ENCODE measurements at places on chromosomes 6 and 20.

GRCh38 chr20:16758454-16759180, 10.5 kb downstream of the OTOR start:
- DNase-seq = no peak

DNA sequence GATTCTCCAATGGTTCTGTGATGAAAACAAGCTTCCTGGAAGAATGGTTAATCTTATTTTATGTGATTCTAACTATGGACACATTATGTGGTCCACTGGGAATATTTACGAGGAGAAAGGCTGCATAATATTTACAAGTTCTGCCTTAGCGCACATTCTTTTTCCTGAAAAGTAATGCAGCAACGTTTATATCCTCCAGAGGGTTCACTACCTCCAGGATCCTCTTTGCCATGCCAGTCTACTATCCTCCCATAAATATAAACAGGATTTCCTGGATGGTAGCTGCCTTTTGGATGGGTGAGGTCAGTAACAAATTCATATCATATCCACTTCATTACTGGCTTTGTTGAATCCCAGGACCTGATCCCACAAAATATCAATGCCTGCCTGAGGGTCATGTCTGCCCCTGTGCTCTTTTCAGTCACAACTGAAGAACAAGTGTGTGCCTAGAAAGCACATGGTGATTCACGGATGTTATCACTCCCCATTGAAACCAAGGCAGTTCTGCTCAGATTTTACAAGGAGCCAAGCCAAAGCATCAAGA, 30.4 kb downstream of the ADGRF5 start:
- DNase-seq = no peak

DNA sequence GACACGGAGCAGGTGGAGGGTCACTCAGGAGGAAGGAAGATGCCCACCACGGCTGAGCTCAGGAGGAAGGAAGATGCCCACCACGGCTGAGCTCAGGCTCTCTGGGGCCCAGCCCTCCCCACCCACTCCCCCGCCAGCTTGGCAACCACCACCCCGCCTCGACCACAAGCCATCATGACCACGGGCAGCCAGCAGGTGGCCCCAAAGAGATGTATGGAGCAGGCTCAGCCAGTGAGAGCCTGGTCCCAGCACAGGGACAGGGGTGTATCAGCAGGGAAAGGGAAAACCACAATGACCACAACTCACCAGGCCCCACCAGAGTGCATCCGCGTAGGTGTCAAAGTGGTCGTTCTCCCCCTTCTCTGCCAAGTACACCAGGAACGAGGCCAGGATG, 30.4 kb downstream of the KCNQ2 start:
- DNase-seq = peak; percentile 68

DNA sequence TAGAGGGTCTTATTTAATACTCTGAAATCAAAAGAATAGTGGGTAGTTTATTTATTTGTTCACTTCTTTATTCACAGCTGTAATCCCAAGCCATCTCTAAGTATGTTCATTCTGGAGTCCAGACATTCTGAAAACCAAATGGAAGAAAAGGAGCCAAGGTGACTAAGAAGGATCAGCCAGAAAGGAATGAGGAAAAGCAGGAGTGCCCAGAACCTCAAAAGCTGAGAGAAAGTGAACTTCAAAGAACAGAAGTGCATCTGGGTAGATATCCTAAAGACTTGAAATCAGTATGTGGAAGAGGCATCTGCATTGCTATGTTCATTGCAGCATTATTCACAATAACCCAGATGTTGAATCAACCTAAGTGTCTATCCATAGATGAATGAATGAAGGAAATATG, 94.8 kb downstream of the VIP start:
- no peak for DNase-seq

DNA sequence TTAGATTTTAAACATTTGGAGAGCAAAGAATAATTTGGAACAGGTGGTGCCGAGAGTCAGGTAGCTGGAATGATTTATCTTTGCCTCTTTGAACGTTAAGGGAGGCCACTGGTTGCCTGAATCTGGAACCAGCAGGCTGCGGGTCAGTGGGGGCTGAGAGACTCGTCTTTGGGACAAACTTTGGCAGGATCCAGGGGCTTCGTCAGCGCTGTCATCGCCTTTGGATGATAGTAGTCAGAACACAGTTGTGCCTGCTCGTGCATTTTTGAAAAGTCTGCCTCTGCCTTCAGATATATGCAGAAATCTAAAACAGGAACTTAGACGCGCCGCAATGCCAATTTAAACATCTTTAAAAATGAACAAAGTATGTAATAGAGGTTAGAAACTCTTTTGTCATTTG, 5.0 kb downstream of the EYA2 start:
- no peak for DNase-seq

DNA sequence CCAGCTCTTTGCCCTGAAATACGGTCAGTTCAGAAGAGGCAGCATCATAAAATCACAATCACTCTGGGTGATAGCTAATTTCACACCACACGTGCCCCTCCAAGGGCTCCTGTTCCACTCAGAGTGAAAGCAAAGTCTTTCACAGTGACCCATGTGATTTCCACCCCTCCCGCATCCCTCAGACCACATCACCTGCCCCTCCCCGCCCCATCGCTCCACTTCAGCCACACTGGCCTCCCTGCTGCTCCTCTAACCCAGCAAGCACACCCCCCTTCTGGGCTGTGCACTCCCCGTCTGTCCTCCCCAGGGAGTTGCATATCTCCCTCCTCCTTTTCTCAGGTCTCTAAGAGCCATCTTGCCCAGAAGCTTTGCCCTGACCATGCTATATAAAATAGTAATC, 74.5 kb downstream of the PSMG4 start:
- DNase-seq = no peak

- DNase-seq = no peak
Observed at GRCh38 chr6:28775405-28776129, 148.2 kb downstream of the TRIM27 start.

GRCh38 chr6:141744194-141744925, 388.4 kb upstream of the GJE1 start:
- DNase-seq = no peak

GRCh38 chr20:49892817-49893216, 22.5 kb downstream of the SPATA2 start:
- DNase-seq = no peak

- DNase-seq = no peak
Observed at GRCh38 chr20:49561806-49562205, 6.1 kb downstream of the PTGIS start.

GRCh38 chr6:24882295-24882694, 53.5 kb downstream of the RIPOR2 start:
- DNase-seq = no peak

DNA sequence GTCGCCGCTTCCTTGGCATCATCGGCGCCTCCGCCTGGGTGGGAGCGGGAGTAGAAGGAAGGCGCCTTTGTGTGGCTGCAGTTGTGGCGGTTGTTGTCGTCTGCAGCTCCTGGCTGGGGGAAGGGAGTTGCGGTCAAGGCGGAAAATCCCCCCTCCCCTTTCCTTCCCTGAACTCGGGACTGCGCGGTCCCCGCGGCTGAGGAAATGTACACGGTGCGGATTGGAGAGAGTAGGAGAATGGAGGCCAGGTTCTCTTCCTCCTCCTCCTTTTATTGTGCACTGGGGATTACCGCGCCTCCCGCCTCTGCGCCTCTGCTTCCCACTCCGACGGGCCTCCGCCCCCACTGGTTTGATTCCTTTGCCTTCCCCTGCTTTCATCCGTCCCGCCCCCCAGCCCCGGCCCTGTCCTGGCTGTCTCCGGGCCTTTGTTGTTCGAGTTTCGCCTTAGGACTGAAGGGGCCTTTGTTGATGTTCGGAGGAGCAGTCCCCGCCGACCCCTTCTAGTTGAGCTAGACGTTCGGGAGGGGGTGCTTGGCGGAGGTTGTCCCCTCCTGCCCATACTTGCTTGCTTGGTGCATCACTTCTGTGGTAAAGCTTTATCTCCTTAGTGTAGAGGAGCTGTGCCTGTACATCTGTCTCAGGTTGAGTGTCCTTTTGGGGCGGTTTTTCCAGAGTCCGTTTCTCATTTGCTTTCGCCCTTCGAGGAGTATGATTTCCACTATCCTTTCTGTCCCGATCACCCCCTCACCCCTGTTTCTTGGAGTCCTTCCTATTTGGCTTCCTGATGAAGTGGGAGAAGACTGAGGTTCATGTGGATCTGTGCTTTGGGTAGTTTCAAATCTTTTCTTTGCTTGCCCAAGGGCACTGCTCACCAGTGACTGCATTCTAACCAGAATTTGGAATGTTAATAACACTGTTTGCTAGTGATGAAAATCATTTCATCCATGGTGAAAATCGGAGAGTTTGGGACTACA, 764 bp downstream of the ZNF292 start:
- no peak for DNase-seq

DNA sequence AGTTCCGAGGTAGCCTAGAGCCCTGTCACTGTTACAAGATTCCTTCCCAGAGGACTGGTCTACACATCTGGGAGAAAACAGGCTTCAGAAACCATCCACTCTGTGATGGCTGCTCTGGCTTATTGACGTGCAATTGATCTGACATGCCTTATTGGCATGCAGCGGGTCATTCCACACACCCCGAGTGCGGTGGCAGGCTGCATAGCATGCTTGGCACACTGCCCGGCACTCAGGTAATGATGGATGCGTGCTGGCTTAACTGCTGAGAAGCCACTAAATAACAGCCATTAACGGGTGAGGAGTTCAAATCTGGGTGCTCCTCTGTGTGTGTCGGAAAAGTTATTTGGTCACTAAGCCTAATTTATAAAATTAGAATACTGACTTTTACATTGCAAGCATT, 67.9 kb upstream of the CDH4 start:
- no peak for DNase-seq

GRCh38 chr6:101932704-101933103, 539.2 kb downstream of the GRIK2 start:
- no peak for DNase-seq

GRCh38 chr6:121584586-121585369, 149.3 kb downstream of the GJA1 start:
- DNase-seq = no peak

DNA sequence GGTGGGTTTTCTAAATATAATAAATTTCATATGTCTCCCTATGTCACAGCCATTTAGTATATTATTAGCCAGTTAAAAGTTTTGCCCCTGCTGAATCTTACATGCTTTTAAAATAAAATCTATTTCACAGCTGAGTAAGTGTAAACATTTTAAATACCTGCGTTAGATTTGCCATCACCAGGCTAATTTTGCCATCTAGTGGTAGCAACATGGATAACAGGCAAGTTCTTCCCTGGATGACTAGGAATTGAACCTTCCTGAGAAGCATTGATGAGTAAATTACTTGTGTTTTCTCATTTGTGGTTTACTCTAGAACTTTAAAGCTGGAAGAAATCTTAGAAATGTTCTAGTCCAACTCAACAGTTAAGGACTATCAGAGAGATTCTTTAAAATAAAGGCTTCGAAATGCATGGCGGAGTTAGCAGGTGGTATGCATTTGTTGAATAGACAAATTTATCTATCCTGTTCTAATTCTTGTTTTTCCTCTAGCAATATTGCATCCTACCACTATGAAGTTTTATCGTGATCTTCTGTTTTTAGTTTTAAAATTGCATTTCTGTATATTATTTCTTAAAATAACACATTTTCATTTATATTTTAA, 2.6 kb downstream of the PRSS35 start:
- no peak for DNase-seq

DNA sequence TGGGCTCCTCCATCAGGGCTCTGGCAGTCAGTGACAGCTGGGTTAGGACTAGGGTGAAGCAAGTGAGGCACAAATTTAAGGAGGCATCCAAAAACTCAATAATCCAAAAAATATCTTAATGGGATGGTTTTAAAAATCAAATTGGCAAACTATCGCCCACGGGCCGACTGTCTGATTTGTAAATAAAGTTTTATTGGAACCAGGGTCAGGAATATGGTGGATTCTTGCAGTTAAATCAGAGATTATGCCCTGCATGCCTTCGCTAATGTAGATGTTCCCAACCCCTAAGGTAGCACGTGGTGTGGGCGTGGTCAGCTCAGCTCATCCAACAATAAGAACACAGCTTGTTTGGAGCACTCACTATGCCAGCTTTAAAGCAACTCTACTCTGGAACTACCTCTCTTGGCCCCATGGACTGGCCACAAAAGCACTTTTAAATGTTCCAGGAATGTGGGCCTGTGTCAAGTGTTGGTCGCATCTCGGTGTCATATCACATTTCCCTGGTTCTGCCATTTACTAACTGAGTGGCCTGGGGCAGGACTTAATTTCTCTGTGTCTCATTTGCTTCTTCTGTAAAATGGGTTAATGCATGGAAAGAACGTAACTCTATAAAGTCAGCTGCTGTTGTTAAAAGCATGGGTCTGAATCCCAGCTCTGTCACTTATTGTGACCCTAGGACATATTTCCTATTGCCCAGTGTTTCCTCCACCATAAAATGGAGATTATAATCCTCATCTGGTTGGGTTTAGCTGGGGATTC, 7.0 kb downstream of the TP53RK start:
- no peak for DNase-seq

- DNase-seq = no peak
Observed at GRCh38 chr6:4553387-4553786, 222.8 kb upstream of the CDYL start.

- no peak for DNase-seq
Observed at GRCh38 chr6:143695969-143696663, 18.4 kb downstream of the PHACTR2 start.

DNA sequence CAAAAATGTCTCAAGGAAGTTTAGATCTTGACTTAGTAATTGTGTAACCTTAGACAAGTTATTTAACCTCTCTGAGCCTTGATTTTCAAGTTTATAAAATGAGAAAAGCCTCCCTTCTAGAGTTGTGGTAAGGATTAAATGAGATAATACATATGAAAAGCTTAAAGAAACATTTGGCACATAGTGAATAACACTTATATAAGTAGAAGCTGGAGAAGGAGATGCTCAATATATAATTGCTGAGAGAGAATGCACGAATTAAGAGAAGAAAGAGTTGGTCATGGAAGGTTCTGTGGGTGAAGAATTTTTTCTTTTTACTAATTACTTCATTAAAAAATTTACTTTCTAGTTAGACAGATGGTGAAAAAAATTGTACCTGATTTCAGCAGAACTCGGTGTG, 5.3 kb downstream of the ACSS2 start:
- DNase-seq = no peak

DNA sequence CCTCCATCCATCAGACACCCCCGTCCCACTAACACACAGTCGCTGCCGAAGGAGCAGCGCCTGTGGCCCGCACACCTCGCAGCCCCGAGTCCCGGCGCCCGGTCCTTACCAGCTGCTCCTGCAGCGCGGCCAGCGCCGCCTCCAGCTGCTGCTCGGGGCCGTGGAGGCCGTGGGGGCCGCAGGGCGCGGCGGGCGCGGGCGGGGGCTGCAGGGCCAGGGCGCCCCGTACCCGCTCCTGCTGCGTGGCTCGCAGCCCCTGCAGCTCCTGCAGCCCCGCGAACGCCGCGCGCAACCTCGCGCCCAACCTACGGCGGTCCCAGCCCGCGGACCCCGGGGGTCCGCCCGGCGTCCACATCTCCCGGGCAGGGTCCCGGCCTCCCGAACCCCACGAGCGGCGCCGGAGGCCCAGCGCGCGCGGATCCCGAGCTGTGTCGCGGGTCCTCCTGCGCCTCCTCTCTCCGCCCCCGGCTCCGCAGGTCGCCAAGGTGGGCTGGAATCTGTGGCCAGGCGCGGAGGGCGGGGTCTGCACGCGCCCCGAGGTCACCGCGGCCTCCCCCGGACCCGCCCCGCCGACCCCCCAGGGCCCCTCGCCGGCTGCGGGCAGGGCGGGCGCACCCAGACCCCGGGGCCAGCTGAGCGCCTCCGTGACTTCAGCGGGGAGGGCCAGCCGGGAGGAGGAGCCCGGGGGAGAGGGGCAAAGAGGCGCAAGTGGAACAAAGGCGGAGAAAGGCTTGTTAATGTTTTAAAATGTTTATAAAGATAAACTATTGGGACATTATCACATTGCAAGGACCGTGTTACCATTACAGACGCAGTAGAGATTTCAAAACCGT, at the start of gene DACT2:
TSS of gene DACT2 (minus strand) at position 499 of the 833 bp plus-strand sequence. CDS start at position 355, 144 bp downstream.
- no peak for DNase-seq
